ENCODE measurements at places on chromosomes 7 and 10.

GRCh38 chr7:111866787-111867186 lies 304.5 kb upstream of the IMMP2L start:
- H3K4me3 ChIP-seq = no peak overlapping the region
- no peaks in the 10 kb centered on the region for H3K36me3 ChIP-seq
- no peak for DNase-seq
- no peak overlapping the region for H3K27ac ChIP-seq

GRCh38 chr10:132563485-132564248 lies 26.1 kb downstream of the INPP5A start:
- H3K36me3 ChIP-seq = peaks cover 6% of the 10 kb centered on the region
- DNase-seq = no peak
- no peaks in the 10 kb centered on the region for H3K27me3 ChIP-seq
- H3K27ac ChIP-seq = no peak overlapping the region
- H3K4me1 ChIP-seq = peaks cover 15% of the 10 kb centered on the region

DNA sequence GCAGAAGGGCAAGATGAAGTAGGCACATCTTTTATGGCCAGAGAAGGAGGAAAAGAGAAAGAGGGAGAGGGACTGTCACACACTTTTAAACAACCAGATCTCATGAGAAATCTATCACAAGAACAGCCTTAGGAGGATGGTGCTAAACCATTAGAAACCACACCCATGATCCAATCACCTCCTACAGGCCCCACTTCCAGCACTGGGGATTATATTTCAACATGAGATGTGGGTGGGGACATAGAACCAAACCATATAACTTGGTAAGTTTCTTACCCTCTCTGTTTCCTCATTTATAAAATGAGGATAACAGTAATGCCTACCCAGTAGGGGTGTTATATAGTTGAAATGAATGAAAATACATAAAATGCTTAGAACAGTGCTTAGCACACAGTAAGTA lies 66.0 kb downstream of the CHCHD3 start:
- H3K27me3 ChIP-seq = no peaks in the 10 kb centered on the region
- peaks cover 9% of the 10 kb centered on the region for H3K4me1 ChIP-seq
- H3K27ac ChIP-seq = peak overlapping the region; percentile 45

GRCh38 chr7:142581341-142581740 lies 167.9 kb upstream of the PRSS1 start:
- no peak for DNase-seq
- H3K36me3 ChIP-seq = no peaks in the 10 kb centered on the region
- H3K4me1 ChIP-seq = peaks cover 4% of the 10 kb centered on the region
- peak overlapping the region; percentile 46 for H3K27ac ChIP-seq

DNA sequence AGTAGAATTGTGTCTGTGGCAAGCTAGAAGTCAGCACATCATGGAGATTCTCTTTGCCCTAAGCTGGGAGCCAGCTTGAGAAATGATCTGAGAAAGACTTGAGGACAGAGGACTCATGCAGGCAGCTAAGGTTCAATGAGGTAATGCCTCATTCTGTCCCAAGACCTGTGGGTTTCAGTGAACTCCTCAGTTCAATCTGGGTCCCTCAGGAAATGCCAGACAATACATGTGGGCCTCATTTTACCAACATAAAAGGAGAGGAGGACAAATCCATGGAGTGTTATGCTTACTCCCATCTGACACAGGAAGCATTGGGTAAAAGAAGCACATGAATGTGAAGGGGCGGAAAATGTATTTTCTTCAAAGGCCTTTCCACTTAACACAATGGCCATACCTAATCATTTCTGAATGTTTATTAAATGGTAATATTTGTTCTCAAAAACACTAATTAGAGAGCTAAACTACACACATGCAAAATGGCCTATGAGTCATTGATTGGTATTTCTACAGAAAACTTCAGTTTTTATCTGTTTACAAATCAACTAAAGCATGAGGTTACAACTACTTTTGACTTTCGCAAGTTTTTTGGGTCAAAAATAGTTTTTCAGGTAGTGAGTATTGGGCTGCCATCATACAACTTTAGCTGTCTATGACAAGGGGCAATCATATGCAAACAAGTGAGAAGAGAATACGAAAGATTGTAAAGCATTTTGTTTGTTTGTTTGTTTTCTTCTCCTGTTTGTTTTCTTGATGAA lies 205.3 kb downstream of the CHRM2 start:
- no peak for DNase-seq
- no peak overlapping the region for H3K4me3 ChIP-seq
- no peaks in the 10 kb centered on the region for H3K27me3 ChIP-seq
- H3K36me3 ChIP-seq = peaks cover 2% of the 10 kb centered on the region
- H3K27ac ChIP-seq = no peak overlapping the region
- H3K4me1 ChIP-seq = no peaks in the 10 kb centered on the region

DNA sequence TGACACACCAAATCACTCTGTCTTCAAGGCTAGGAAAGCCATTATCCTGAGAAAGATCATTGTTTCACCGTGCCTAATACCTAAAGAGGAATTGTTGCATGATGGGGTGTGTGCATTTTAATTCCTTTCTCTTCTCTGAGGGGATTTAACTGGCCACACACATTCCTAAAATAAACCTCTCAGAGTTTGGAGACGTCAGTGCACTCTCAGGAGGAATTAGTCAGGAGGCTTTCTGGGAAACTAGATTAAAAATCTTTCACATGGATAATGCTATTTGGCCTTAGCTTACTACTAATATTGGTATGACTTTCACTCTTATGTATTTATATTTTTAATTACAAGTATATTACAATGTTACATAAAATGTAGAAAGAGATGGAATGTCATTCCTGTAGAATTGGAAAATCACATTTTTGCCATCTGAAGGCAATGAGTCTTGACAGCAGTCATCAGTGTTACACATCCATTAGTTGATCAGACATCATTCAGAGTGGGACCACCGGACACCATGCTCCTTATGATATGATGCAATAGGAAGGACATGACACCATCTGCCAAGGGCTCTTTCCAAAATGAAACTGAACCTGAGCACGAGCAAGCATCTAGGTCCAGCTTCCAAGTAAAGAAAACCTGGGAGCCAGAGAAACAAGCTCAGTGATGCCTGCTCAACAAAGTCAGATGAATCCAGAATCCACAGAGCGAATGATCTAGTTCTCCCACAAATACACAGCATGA lies 43.1 kb upstream of the TMEM273 start:
- no peak for DNase-seq
- H3K4me1 ChIP-seq = no peaks in the 10 kb centered on the region
- H3K27me3 ChIP-seq = peaks cover 20% of the 10 kb centered on the region
- no peak overlapping the region for H3K27ac ChIP-seq

- no peak overlapping the region for H3K4me3 ChIP-seq
- peaks cover 3% of the 10 kb centered on the region for H3K36me3 ChIP-seq
- H3K27me3 ChIP-seq = peaks cover 8% of the 10 kb centered on the region
These were observed 34.4 kb downstream of the LHFPL3 start for GRCh38 chr7:104362756-104363155.

GRCh38 chr7:141452911-141453310 lies 98.3 kb upstream of the AGK start:
- H3K27ac ChIP-seq = no peak overlapping the region
- no peaks in the 10 kb centered on the region for H3K36me3 ChIP-seq
- H3K4me1 ChIP-seq = no peaks in the 10 kb centered on the region
- no peak overlapping the region for H3K4me3 ChIP-seq
- DNase-seq = no peak
- H3K27me3 ChIP-seq = peaks cover 15% of the 10 kb centered on the region

Measured in effector memory CD8-positive, alpha-beta T cell (primary cell).